ENCODE measurements at places on chromosomes 1 and 21. TPM values are rescaled to one million over a fixed set of nuclear protein-coding genes. Genes with fewer than 3 reads are reported as not detected.

GRCh38 chr1:74686928-74687327, 13.3 kb upstream of the ERICH3 start:
- DNase-seq, result no peak

Gene PLPPR5
- 1.8 TPM for polyA plus RNA-seq

Gene PYHIN1
- polyA plus RNA-seq, result 0.18 TPM

Gene CD2
- polyA plus RNA-seq, result 0.28 TPM

Gene TFB2M
- polyA plus RNA-seq, result 19.0 TPM

GRCh38 chr1:183251101-183251958, 65.3 kb downstream of the LAMC2 start:
- DNase-seq, result no peak

GRCh38 chr1:199150756-199151155, 511.9 kb downstream of the PTPRC start:
- no peak for DNase-seq

GRCh38 chr1:245898581-245898980, 608.5 kb downstream of the SMYD3 start:
- no peak for DNase-seq

Gene CFHR4
- not detected for polyA plus RNA-seq

DNA sequence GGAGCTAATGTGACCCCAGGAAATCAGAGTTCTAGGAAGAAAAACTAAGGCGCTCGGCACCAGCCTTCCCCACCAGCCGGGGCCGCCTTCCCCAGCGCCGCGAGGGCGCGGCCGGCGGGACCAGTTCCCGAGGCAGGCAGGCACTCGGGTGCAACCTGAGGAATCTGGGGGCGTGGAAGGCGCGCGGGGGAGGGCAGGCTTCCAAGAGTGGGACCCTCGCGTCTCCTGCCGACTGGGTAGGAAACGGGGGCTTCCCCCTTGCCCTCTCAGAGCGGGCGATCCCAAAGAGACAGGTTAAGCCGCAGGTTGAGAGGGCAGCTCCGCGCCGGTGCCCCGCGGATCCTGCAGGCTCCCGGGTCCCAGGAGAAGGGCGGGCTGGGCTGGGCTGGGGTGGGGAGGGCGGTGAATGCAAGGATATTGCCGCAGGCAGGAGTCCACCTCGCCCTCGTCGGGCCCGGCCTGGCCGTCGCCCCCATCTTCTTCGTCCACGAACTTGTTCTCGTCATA, 431 bp downstream of the ARPC5 start:
- no peak for DNase-seq

GRCh38 chr21:38171723-38172344, 85.0 kb upstream of the KCNJ15 start:
- DNase-seq, result peak; percentile 65

DNA sequence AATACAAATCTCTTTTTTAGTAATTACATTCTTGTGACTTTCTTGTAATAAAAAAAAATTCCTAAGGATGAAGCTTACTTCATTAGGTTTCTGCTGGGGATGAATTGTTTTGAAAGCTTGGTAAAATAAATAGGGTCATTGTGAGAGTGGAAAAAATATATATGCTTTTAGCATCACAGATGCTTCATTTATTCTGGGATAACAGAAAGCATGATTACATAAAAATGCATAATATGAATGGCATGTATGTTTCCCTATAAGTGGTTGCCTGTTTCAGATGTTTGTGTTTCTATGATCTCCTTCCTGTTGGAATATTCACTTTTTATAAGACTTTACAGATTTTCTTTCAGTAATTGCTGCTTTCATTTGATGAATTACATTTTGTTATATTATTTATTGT, 42.3 kb downstream of the HMCN1 start:
- no peak for DNase-seq

GRCh38 chr1:63713627-63714481, 60.0 kb upstream of the ROR1 start:
- no peak for DNase-seq

GRCh38 chr1:58722967-58723366, 23.1 kb upstream of the MYSM1 start:
- no peak for DNase-seq

Gene ADAMTSL4
- polyA plus RNA-seq, result 16.9 TPM

DNA sequence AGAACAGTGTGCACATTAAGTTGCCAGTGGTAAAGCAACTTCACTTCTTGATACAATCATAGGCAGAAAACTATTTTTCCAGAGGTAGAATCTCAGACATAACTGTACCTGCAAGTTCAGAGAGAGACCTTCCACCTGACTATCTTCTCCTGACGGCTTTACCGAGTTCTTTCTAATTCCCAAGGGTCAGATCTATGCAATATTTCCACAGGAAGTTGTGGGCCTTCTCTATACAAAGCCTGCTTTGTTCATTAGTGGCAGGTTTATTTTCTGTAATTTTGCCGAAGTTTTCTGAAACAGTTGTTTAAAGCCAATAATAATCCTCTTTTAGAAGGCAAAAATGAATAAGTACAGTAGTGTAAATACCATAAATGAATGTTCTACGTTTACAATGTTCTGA, 58.2 kb upstream of the RCC1 start:
- no peak for DNase-seq

DNA sequence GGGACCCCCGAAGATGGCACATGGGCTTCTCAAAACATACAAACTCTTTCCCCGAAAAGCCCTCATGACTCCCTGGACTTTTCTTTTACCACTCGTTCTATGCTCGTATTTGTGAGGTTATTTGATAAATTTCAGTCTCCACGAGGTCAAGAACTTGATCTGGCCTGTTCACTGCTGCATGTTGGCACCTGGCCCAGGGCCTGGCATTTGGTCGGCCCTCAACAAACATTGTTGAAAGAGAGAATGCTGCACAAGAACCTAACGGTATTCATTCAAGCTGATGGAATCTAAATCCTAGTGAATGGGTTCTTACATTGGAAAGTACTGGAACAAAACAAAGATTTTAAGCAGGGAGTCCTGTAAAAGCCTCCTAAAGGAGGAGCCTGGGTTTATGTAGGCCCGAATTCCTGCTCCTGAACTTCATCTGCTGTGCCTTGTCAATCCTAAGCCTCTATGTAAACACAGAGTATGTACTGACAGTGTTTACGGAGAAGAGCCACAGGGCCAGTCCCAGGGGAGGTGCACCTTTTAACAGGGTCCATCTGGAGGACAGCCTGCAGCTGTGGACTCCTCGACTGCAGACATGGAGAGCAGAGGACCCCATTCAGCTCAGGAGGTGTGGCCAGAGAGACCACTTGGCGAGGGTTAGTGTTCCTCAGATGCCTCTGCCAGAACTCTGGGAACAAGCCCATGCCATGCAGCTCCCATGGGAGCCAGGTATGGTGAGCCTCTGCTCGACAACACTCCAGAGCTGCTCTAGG, 46.9 kb downstream of the L1TD1 start:
- no peak for DNase-seq

DNA sequence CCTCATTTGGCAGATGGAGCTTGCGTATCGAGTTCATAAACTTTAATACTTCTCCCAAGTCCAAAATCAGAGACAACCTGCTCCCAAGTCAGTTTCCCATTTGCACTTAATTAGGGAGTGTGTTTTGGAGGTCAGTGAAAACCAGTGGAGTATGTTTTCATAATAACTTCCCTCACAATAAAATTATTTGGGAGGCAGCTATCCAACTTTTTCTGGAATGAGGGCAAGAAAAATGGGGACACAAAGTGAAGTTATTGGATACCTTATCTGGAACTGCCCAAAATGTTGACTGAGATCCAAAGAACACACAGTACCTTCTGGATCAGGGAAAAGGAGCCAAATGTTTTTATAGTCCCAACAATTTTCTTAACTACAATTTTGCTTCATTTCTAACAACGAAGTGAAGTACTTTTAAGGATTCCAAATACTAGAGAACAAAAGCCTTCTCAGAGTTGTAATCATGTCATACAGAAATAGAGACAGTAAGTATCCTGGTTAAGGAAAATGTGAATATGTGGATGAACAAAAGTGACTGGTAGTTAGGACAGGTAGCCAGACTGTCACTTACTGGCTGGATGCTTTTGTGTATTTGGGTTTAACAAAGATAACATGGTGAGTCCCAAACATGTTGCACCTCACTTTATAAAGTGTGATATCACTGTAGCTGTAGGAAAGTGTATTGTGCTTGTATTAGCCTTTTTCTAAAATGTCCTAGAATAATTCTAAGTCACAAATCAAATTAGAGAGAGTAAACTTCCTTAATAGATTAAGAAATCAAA, 325.0 kb downstream of the HLX start:
- no peak for DNase-seq

DNA sequence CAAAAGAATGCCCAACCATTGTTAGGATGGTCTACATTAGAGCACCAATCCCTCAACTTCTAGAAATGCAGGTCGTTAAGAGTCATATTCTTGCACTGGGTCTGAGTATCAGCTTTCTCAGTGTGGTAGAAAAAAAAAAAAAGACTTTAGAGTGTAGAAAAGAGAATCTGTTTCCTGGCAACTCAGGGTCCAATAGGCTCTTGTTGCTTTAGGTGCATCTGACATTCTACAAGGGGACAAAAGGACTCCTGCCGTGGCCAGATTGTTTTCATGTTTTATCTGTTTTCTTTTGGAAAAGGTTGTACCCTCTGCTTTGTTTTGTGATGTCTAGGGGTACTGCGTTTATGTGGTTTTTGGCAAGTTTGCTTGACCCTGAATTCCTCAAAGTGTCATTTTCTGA, 105.4 kb upstream of the KCNK2 start:
- DNase-seq, result no peak

Gene MAB21L3
- polyA plus RNA-seq, result 1.9 TPM

DNA sequence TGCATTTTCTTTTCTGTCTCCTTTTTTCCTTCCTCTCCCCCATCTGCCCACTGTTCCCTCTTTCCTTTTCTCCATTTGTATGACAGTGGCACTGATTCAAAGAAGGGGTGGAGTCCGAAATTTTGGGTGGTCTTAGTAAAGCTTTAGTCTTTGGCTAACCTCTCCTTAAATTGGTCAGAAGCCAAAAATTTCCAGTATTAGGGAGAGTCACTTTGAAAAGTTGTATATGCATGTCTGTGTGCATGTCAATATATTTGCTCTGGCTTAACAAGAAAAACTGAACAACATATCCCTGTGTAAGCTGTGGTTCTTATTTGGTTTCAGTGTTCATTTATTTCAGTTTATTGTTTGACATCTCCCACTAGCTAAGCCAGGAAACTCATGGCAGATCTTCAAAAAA, 314.8 kb upstream of the CXADR start:
- no peak for DNase-seq

Gene B3GALNT2
- polyA plus RNA-seq, result 18.8 TPM

- DNase-seq, result peak; percentile 61
These were observed 65.2 kb upstream of the TMPRSS15 start for GRCh38 chr21:18468790-18469189.

Gene KCNJ9
- polyA plus RNA-seq, result 0.09 TPM

DNA sequence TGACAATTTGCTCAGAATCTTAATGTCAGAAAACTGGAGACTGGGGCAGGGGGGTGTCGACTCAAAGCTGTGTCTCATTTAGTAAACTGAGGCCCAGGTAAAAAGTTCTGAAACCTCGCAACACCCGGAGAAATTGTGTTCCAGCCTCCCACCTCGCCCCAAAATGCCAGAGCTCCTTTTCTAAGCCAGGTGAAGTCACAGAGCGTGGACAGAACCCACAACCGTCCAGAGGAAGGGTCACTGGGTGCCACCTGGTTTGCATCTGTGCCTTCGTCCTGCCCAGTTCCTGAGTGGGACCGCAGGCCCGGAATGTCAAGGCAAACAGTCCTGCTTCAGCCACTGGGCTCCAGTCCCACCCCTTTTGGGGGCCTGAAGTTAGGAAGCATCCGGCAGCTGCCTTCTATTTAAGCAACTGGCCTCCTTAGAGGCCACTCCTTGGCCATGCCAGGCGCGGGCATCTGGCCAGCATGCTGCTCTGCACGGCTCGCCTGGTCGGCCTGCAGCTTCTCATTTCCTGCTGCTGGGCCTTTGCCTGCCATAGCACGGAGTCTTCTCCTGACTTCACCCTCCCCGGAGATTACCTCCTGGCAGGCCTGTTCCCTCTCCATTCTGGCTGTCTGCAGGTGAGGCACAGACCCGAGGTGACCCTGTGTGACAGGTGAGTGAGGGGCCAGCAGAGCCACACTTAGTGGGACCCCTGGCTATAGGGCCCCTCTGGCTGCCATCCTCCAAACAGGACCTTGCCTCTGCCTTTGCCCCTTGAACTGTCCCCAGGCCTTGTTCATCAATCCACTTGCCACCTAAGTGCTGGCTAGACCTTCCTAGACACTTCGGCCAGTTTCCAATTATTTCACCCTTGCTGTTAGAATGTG, at the start of gene TAS1R1:
Gene TAS1R1 (plus strand): TSS at position 401 of the 872 bp plus-strand sequence. CDS start 67 bp downstream, at position 468.
- no peak for DNase-seq

- no peak for DNase-seq
These were observed 30.5 kb upstream of the FGGY start for GRCh38 chr1:59266180-59266926.

Gene C1QC
- polyA plus RNA-seq, result 20.1 TPM

DNA sequence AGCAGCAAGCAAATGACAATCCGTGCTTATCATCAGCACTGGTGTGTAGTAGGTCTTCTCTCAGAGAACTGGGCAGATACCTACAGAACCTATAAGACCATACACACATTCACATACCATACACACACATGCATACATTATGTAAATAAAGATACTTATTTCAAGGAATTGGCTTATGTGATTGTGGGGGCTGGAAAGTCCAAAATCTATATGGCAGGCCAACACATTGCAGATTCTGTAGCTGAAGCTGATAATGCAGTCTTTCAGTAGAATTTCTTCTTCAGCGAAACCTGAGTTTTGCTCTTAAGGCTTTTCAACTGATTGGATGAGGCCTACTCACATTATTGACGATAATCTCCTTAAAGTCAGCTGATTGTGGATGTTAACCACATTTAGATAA, 24.1 kb downstream of the RAP1A start:
- DNase-seq, result no peak

DNA sequence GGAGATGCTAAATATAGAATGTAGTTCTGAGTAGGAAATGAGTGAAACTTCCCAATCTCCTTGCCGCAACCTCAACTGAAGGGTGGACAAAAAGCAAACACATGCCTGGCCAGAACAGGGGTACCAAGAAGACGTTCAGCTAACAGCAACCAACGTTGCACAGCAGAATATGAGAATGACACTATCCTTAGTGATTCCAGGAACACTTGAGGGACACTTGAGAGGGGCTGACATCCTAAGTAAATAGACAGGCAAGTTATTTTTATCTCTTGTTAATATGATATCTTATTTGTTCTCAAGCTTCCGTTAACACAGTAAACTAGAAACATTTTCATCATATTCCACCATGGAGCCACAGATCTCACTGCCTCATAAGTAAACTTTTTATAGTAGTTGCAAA, 908 bp downstream of the KRTAP19-1 start:
- DNase-seq, result no peak

DNA sequence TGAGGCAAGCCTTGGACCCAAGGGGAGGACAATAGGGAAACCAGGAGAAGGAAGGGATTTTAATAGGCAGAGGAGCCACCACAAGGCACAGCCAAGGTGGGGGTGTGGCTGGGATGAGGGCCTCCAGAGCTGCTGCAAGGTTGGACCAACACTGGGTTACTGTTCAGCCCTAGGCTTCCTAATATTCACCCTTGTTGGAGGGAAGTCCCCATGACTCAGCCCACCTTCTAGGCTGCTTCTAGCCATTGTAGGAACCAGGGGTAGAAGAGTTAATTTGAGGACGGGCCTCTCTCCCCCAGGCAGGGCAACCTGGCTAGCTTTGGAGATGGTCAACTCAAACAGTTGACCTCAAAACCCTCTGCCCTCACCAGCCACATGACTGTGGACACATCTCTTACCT, 59.5 kb downstream of the KCNN3 start:
- DNase-seq, result no peak

- DNase-seq, result peak; percentile 6
These were observed 428.4 kb downstream of the BRINP3 start for GRCh38 chr1:190049314-190049713.

- no peak for DNase-seq
These were observed 53.6 kb downstream of the MAB21L3 start for GRCh38 chr1:116164604-116165368.

GRCh38 chr1:51303751-51304251, 26.6 kb downstream of the TTC39A start:
- no peak for DNase-seq

Data from renal cortex interstitium (tissue), 15 donors.